ENCODE measurements at places on chromosomes 6 and 20.

DNA sequence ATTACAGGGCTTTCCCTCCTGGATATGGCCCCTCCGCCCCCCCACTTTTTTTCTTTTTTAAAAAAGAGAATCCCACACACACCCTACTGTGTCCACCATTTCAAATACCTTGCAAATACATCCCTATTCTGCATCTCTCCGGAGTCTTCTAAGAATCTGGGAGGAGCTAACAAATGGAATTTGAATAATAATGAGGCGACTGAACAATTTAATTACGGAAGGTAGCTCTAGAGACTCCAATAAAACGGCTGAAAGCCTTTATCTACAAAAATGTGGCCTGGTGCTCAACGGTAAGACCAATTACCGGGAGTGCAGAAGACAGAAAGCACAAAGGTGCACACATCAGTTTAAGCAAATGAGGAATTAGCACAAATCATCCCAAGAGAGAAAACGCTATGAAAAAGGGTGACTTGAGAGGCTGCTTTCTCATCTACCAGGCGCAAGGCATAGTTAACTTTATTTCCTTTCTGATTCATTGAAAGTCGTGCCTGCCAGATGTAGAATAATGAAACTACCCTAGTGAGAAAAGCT, 1.8 kb downstream of the RRAGD start:
- DNase-seq: no peak

DNA sequence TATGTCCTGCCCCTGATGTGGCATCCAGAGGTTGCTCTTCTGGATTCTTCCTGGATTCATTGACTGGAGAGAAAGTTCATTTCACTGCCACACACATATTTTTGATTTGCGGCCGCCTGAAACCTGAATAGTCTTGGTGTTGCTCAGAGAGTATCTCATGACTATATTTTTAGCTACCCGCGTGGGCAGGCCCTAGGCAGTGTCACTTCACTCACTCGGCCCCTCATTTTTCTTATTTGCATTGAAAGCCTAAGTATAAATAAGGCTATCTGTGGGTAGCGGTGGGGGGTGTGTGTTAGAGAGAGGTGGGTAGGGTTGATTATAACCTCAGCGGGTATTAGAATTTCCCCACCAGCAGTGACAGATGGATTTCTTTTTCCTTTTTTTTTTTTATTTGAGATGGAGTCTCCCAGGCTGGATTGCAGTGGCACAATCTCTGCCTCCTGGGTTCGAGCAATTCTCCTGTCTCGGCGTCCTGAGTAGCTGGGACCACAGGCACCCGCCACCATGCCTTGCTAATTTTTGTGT, 113.5 kb downstream of the JARID2 start:
- DNase-seq: no peak

GRCh38 chr6:30533460-30534294, 22.6 kb downstream of the GNL1 start:
- no peak for DNase-seq

DNA sequence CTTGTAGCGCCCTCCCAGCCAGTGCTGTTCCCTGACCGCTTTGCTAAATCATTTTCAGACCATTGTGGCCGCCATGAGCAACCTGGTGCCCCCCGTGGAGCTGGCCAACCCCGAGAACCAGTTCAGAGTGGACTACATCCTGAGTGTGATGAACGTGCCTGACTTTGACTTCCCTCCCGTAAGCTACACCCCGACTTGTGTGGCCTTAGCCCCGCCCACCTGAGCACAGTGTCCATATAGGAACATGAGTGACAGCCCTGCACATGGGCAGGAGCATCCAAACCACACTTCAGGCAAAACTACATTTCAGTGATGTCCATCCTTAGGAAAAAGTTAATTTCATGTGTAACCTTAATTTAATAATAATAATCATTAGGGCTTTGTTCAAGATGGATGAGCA, 51.1 kb downstream of the GNAS start:
- no peak for DNase-seq

DNA sequence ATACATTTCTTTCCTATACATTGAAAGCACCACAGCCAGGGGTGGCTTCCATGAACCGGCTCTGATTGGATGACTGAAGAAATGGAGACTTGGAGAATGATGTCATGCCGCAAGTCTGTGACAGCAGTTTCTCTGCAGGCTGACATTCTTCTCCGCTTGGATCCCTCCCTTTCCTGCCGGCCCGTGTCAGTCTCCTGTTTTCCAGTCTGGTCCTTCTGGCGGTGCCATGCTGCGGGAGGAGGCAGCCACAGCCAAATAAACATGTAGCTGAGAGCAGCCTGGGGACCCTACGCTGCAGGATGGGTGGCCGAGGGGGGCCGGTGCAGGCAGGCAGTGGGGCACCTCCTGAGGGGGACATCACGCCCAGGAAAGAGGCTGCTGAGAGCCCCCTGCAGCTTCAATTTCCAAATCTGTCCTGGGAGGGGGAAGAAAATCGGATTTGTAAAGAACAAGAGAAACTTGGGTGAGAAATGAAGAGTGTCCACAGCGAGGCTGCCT, 178.0 kb downstream of the TAF4 start:
- no peak for DNase-seq

- DNase-seq: no peak
Measured at GRCh38 chr6:137011406-137011805, 33.4 kb downstream of the IL20RA start.

DNA sequence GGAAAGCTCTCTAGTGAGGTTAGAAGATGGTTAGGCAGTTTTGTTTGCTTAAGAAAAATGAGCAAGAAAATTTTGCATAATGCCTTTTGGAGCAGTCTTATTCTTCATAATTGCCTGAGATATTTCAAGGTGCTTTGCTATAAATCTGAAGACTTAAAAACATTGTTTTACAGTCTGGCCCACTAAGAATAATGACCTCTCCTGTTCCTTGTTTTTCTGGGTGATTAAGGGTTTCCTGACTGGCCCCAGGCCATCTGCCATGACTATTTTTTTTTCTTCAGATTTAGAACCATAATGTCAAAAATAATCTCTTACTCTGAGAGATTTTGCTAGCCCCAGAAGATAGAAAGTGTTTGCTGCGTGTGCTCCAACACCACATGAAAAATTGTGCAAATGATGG, 72.3 kb upstream of the CENPW start:
- no peak for DNase-seq

- no peak for DNase-seq
Measured at GRCh38 chr6:14789996-14790395, 455.9 kb upstream of the JARID2 start.
